NCI-H226 (cell line): ENCODE measurements at places on chromosomes 12 and 14.

DNA sequence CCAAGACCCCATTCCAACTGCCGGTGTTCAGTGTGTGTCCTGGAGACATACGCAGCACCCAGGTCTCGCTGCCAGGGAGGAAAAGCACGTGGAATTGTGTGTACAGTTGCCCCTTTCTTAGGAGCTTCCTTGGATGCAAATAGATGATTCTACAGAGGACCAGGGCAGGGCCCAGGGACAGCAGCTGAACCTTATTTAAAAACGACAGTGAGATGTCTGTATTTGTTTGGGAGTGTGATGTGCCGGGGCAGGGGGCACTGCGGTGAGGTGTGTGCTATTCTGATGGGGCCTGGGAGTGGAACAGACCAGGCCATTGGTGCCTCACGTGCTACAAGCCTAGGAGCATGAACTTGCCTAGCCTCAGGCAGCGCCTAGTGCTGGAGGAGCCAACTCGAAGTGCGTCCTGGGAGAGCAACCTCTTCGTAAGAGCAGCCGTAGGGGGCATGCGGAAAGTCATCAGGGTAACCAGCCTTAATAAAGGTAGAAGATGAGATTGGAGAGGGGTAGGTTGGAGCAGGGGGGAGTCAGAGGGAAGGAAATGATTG lies 98.3 kb upstream of the ESRRB start:
- no peak for DNase-seq

- no peak for DNase-seq
These were observed 1068.6 kb downstream of the BCL11B start for GRCh38 chr14:98203421-98203820.

GRCh38 chr14:24397639-24398292 lies 1.0 kb upstream of the NYNRIN start:
- no peak for DNase-seq

- no peak for DNase-seq
These were observed 117.7 kb downstream of the OTOGL start for GRCh38 chr12:80217011-80217535.

- DNase-seq, result peak; percentile 56
These were observed 3.9 kb upstream of the ENDOU start for GRCh38 chr12:47729233-47729632.

GRCh38 chr12:68806488-68807237 lies 1.3 kb upstream of the MDM2 start:
- DNase-seq, result no peak

DNA sequence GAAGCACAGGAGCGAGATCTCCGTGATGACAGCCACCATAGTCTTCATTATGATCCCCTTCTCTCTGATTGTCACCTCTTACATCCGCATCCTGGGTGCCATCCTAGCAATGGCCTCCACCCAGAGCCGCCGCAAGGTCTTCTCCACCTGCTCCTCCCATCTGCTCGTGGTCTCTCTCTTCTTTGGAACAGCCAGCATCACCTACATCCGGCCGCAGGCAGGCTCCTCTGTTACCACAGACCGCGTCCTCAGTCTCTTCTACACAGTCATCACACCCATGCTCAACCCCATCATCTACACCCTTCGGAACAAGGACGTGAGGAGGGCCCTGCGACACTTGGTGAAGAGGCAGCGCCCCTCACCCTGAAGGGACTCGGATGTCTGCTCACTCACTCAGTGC lies 775 bp downstream of the OR10P1 start:
- DNase-seq, result no peak

- DNase-seq, result peak; percentile 56
These were observed 80.8 kb upstream of the C12orf71 start for GRCh38 chr12:27163048-27163715.

DNA sequence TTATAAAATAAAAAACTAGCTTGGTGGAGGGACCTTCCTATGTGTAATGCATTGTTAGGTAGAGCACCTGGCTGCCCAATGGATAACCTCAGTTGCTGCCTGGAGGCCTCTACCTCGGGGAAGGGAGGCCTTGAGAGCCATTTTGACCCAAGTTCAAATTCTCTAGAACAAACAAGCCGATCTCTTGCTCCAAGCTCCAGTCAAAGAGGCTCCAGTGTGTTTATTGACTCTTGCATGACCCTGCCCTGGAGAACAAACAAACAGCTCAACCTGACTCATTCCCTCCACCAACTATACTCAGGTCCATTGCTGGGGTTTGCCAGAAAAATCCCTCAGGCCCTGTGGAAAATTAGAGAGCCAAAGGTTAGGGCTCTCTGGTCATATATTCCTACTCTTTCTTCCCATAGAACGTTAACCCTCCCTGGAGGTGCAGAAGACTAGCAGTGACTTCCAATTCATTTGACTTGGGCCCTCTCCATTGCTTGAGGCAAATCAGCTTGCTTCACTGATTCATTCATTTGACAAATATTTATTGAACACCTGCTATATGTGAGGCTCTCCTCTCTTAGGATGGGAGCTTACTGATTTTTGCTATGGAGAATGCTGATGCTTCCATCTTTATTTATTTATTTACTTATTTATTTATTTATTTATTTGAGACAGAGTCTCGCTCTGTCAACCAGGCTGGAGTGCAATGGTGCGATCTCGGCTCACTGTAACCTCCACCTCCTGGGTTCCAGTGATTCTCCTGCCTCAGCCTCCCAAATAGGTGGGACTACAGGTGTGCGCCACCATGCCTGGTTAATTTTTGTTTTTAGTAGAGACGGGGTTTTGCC lies 73.7 kb upstream of the CISTR start:
- DNase-seq, result no peak
